ENCODE measurements at places on chromosomes 1 and 21.

DNA sequence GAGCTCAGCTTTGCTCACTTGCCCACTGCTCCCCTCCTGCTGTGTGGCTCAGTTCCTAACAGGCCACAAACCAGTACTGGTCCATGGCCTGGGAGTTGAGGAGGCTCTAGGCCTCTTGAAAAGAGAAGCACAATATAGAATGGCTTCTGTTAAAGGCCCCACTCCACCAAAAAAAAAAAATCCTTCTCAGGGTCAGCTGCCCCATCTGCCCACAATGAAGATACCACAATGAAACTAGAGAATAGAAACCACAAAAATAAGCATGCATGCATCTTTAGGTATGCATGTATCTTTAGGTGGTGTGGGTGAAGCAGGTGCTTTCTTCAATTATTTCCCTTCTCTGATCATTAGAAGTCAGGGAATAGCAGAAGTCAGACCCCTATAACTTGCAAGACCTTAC lies 620.4 kb upstream of the BEND5 start:
- DNase-seq: no peak

GRCh38 chr1:181391301-181391900 lies 91.9 kb upstream of the CACNA1E start:
- DNase-seq: no peak

- DNase-seq: no peak
Observed at GRCh38 chr1:77929806-77930205, 41.4 kb downstream of the NEXN start.

GRCh38 chr1:94022471-94023189 lies 98.3 kb downstream of the ABCA4 start:
- DNase-seq: no peak

- DNase-seq: no peak
Observed at GRCh38 chr1:185786524-185786923, 52.3 kb downstream of the HMCN1 start.

- no peak for DNase-seq
Observed at GRCh38 chr1:229440851-229441537, 7.1 kb upstream of the ACTA1 start.

GRCh38 chr21:32545948-32546441 lies 39.3 kb downstream of the TCP10L start:
- DNase-seq: no peak

GRCh38 chr1:224380003-224380402 lies 23.3 kb downstream of the CNIH4 start:
- no peak for DNase-seq

DNA sequence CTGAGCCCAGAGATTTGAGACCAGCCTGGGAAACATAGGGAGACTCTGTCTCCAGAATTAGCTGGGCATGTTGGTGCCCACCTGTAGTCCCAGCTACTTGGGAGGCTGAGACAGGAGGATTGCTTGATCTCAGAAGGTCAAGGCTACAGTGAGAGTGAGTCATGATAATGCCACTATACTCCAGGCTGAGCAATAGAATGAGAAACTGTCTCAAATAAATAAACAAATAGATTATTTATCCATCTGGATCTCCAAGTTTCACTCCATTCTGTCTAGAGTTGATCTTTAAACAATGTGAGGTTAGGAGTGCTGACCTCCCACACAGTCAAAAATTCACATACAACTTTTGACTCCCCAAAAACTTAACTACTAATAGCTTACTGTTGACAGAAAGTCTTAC lies 106.8 kb upstream of the PALMD start:
- DNase-seq: no peak

DNA sequence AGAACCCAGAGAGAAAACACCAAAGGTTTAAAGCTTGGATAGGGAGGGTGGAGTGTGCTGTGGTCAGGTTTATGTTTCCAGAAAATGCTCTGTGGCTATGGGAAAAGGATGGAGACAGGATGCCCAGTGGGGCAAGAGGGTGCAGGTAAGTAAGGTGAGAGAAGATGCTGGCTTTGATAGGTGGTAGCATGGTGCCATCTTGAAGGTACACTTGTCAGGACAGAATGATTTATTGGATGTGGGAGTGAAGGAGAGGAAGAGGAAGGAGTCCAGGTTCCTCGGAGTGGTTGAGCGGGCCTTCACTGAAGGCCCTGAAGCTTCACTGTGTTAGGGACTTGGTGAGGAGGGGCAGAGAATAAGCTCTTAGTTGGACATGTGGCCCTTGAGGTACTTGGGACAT lies 3.6 kb downstream of the PTPRF start:
- no peak for DNase-seq

DNA sequence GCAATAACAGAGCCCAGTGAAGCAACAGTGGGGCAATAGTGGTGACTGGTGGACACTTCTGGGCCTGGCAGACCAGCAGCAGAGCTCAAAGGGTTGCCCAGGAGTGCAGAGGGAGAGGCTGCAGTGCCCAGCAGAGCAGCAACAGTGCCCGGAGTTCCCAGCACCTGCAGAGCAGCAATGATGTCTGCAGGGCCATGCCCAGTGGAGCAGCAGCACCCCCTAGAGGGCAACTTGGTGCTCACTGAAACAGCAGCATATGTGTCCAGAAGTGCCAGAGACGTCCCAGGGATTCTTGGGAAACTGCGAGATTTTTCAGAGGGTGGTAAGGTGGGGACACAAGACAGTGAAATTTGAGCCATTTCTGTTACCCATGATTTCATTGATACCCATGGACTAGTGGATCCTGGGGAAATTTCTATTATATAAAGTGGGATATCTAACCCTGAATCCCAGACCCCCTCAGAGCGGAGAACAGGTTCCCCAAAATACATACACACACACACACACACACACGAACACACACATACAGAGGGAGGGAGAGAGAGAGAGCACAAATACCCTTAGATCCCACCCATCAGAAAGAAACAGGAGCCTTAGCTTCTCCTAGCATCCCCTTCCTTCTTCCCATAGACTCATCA lies 156.9 kb upstream of the GJB5 start:
- peak; percentile 4 for DNase-seq

- DNase-seq: no peak
Observed at GRCh38 chr1:180167721-180168467, 13.2 kb downstream of the QSOX1 start.

GRCh38 chr1:221069178-221069903 lies 190.1 kb downstream of the HLX start:
- no peak for DNase-seq

GRCh38 chr1:180936110-180937011 lies 23.7 kb downstream of the KIAA1614 start:
- DNase-seq: no peak

GRCh38 chr1:235624721-235625333 lies 24.8 kb downstream of the GNG4 start:
- DNase-seq: no peak

DNA sequence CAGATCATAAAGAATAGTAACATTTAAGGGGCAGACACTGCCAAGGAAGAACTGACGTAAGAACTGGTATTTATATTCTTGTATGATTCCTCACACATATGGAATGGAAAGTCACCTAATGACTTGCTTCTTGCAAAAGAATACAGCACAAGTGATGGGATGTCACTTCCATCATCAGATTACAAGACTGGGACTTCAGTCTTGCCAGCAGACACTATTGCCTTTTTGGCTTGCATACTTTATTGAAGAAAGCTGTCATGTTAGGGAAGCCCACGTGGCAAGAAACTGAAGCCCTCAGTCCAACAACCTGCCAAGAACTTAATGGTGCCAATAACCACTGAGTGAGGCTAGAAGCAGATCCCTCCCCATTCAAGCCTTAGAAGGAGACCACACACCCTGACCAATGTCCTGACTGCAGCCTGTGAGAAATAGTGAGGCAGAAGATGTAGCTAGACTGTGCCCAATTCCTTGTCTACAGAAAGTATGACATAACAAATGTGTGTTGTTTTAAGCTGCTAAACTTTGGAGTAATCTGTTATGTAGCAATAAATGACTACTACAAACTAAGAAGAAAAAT lies 12.0 kb downstream of the EGLN1 start:
- no peak for DNase-seq
